ENCODE measurements at places on chromosomes 1 and 21. TPM values are rescaled to one million over a fixed set of nuclear protein-coding genes. Genes with fewer than 3 reads are reported as not detected.

KIF14 gene
- total RNA-seq = 31.6 TPM

SPATA46 gene
- total RNA-seq = not detected

FNDC5 gene
- total RNA-seq = not detected

CHIA gene
- total RNA-seq = not detected

NFYC gene
- total RNA-seq = 99.2 TPM

C1orf74 gene
- total RNA-seq = 1.9 TPM

SYT11 gene
- total RNA-seq = 15.5 TPM

LMX1A gene
- total RNA-seq = not detected

OXCT2 gene
- not detected for total RNA-seq

DNA sequence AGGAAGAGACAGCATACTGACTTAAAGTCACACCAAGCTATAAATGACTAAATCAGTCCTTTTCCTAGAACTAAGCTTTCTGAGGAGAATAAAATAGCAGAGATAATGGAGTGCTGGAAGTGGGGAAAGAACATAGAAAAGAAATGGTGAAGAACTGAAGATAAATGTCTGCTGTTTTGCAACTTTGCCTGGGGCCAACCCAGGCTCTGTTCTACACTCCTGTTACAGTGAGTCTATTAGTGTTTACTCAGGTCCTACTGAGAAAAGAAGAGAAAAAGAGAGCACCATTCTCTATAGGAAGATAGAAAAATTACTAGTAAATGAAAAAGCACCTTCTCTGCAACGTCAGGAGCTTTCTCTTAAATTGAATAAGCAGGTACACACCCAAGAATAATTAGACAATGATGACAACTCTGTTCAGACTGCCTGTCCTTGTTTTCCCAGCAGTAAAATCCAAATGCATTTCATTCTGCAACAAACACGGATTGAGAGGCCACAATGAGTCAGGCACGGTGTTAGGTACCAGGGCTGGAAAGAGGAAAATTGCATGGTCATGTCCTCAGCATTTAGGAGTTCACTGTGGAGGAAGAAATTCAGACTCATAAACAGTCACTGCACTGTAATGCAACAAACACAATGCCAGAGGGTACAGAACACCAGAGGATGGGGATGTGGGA, 139.4 kb upstream of the CAMK1G start:
- no peaks in the 10 kb centered on the region for H3K36me3 ChIP-seq
- no peak for DNase-seq
- no peak overlapping the region for H3K4me3 ChIP-seq
- H3K27me3 ChIP-seq = peaks cover 7% of the 10 kb centered on the region
- H3K27ac ChIP-seq = no peak overlapping the region
- H3K4me1 ChIP-seq = no peaks in the 10 kb centered on the region

GRCh38 chr1:74963120-74963519, 171.1 kb upstream of the LHX8 start:
- no peaks in the 10 kb centered on the region for H3K4me1 ChIP-seq
- H3K27me3 ChIP-seq = no peaks in the 10 kb centered on the region
- H3K27ac ChIP-seq = no peak overlapping the region
- no peak for DNase-seq

DNA sequence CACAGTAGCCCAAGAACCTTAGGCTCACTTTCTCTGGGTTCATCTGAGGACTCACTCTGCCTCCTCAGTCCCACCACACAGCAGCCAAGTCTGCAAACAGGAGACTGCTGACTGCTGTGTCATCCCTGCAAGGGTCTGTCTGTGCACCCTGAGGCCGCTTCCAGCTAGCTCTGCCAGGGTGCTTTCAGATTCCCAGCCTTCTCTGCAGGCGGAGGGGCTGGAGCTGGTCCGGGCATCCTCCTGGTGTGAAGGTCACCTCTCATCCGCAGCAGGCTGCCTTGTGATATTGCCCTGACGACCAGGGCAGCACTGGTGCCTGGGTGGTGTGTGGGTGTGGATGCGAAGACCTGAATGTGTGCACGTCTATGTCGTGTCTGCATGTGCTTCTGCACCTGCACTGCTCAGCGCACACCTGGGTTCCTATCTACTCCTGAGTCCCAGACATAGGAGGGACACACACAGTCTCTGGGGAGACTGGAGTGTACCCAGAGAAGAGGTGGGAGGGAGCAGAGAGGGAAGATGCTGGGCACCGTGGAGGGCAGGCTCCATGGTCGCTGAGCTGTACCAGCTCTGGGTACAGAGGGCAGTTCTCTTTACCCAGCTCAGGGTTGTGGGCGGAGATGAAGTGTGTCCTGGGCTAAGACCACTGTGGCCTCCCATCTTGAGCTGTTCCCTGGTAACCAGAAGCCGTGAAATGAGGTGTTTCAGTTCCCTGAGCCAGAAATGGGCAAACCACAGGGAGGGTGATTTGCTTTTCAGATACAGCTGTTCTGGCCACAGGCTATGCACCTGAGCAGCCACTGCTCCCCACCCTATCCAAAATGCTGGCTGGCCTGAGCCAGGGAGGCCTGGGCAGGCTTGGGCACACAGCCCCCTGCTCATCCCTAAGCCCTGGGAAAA, 160.9 kb upstream of the CSF3R start:
- no peak for DNase-seq
- H3K27me3 ChIP-seq = peaks cover 6% of the 10 kb centered on the region
- H3K4me3 ChIP-seq = no peak overlapping the region
- H3K36me3 ChIP-seq = no peaks in the 10 kb centered on the region
- H3K4me1 ChIP-seq = no peaks in the 10 kb centered on the region

DNA sequence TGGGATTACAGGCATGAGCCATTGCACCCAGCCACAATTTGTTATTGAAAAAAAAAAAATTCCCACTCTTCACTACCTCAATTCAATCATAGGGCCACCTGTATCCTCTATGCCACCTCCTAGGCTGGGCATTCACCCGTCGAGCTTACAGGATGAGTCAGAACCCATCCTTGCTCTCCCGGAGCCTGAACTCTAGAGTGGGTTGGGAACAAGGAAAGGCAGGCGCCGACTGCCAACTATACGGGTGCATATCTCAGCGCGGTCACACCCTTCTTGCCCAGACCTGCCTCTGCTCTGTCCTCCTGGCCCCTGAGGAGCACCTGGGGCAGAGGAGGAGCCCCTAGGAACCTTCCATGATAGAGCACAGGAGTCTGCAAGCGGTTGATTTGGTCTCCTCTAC, 21.4 kb upstream of the LBR start:
- peaks cover 3% of the 10 kb centered on the region for H3K36me3 ChIP-seq
- H3K27ac ChIP-seq = peak overlapping the region; percentile 65
- no peak for DNase-seq
- H3K4me3 ChIP-seq = no peak overlapping the region
- H3K27me3 ChIP-seq = no peaks in the 10 kb centered on the region

DNA sequence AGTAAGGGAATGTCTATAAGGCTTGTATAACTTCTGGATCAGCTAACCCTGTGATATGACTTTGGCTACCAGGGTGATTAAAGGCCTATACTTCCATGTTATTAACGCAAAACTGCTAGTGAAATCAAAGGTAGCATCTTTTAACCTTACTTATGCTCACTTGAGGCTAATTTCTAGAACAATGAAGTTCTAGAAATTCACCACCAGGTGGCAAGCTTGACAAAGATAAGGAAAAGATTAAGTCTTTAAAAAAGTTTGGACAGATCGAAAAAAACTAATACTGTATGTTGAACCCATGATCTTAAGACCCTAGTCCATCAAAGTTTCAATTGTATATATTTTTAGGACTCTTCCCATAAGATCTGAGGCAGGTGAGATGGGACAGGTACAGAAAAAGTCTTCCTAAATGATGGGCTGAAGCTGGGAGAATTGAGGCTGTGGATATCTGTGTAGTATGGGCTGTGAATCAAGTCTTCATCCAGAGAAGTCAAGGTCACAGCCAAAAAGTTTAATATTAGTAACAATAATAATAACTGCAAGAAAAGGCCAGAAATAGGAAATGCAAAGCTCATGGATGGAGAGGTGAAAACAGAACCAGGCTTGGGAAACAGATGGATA, 18.8 kb downstream of the KYAT3 start:
- H3K27me3 ChIP-seq = no peaks in the 10 kb centered on the region
- no peak overlapping the region for H3K4me3 ChIP-seq
- DNase-seq = peak; percentile 37
- H3K36me3 ChIP-seq = peaks cover 30% of the 10 kb centered on the region

DNA sequence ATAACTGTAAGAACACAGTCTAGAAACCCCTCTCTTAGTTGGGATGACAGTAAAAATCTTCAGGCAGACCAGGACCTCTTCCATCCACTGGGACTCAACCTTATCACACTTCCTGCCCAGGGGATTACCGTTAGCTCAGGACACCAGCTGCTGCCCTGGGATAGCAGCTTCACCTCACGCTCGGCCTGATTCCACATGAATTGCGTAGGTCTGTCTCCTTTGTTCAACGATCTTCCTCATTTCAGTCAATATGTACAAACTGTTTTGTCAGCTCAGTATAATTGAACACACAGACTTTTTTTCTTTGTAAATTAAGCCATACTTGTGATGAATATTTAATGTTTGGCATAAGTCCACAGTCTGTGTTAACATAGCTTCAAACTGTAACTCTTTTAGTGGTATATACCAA, 290.4 kb downstream of the GRIK1 start:
- DNase-seq = no peak
- H3K4me3 ChIP-seq = no peak overlapping the region
- H3K36me3 ChIP-seq = no peaks in the 10 kb centered on the region
- H3K4me1 ChIP-seq = peaks cover 6% of the 10 kb centered on the region

GRCh38 chr1:209577346-209577745, 6.2 kb upstream of the CAMK1G start:
- peaks cover 20% of the 10 kb centered on the region for H3K27me3 ChIP-seq
- H3K4me3 ChIP-seq = no peak overlapping the region
- no peak overlapping the region for H3K27ac ChIP-seq
- H3K36me3 ChIP-seq = no peaks in the 10 kb centered on the region
- DNase-seq = no peak

- no peak for DNase-seq
- H3K4me1 ChIP-seq = no peaks in the 10 kb centered on the region
- H3K27me3 ChIP-seq = peaks cover 40% of the 10 kb centered on the region
- H3K27ac ChIP-seq = no peak overlapping the region
Observed at GRCh38 chr1:201245082-201245481, 38.2 kb upstream of the PKP1 start.

DNA sequence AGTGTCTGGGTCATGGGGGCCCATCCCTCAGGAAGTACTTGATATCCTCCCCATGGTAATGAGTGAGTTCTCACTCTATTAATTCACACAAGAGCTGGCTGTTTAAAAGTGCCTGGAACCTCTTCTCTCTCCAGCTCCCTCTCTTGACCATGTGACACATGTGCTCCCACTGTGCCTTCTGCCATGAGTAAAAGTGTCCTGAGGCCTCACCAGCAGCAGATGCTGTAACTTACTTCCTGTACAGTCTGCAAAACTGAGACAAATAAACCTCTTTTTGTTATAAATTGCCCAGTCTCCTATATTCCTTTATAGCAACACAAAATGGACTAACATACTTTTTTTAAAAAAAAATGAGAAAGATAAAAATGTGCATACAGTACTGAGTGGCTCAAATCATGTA, 24.0 kb downstream of the PUM1 start:
- H3K27me3 ChIP-seq = no peaks in the 10 kb centered on the region
- H3K4me3 ChIP-seq = no peak overlapping the region
- H3K36me3 ChIP-seq = peaks cover 49% of the 10 kb centered on the region
- peaks cover 33% of the 10 kb centered on the region for H3K4me1 ChIP-seq
- H3K27ac ChIP-seq = no peak overlapping the region
- no peak for DNase-seq

DNA sequence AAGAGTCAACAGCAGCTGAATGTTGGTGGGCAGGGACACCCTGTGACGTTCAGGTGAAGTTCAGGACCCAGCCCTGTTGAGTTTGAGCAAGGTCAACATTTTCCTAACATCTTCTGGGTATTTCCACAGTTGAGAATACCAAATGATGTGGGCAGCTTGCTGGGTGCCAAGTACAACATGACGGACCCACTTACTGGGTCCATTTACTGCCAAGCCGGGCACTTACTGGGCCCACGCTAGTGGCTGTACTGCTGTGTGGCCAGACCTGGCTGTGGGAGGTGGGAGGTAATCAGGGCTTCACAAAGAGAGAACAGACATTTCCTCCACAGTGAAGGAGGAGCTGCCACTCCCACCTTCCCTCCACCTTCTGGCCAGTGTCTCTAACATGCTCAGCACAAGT, 99.2 kb downstream of the PSMG1 start:
- H3K27ac ChIP-seq = no peak overlapping the region
- H3K4me1 ChIP-seq = no peaks in the 10 kb centered on the region
- no peak overlapping the region for H3K4me3 ChIP-seq
- DNase-seq = no peak

- H3K27me3 ChIP-seq = no peaks in the 10 kb centered on the region
- H3K4me3 ChIP-seq = no peak overlapping the region
- H3K36me3 ChIP-seq = no peaks in the 10 kb centered on the region
- no peak for DNase-seq
- no peak overlapping the region for H3K27ac ChIP-seq
Observed at GRCh38 chr1:242147096-242147976, 148.4 kb upstream of the MAP1LC3C start.

DNA sequence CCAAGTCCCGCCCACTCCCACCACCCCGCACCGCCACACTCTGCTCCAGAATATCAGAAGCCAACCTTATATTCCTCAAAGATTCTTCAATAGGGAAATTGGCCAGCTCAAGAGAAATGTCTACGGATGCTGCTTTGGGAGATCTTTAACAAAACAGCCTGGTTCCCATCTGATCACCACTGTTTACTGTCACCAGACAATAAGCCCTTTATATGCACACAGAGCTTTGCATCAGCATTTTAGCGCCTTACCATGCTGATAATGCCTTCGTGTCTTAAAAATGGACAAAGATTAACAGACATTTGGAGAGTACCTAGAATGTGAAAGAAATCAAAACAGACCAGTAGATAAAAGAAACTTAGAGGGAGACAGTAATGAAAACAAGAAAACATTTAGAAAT, 141.7 kb upstream of the SYT6 start:
- H3K36me3 ChIP-seq = no peaks in the 10 kb centered on the region
- no peak for DNase-seq
- H3K27me3 ChIP-seq = peaks cover 11% of the 10 kb centered on the region

DNA sequence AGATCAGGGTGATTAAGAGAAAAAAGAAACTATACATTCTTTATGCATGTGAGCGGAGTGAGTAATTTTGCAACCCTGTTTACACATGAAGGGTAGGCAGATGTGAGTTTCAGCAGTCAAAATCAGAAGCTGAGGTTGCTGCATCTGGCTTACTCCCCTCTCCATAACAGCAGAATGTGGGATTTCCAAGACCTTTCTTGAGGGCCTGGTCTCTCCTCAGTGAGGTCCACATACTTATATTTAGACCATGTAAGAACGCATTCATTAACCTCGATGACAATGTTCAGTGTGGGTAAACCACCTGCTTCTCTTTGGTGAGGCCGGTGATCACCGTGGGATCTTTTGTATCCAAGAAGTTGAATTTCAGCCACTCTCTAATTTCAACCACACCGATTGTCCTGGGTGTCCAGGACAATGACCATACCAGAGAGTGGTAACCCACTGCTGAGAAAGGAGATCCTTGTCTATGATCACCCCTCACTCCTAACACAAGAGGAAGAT, 18.7 kb upstream of the RAP1A start:
- DNase-seq = no peak
- H3K36me3 ChIP-seq = peaks cover 10% of the 10 kb centered on the region
- peaks cover 97% of the 10 kb centered on the region for H3K4me1 ChIP-seq
- no peaks in the 10 kb centered on the region for H3K27me3 ChIP-seq

- H3K27ac ChIP-seq = no peak overlapping the region
- DNase-seq = no peak
- H3K4me3 ChIP-seq = no peak overlapping the region
- H3K36me3 ChIP-seq = no peaks in the 10 kb centered on the region
- no peaks in the 10 kb centered on the region for H3K27me3 ChIP-seq
- peaks cover 2% of the 10 kb centered on the region for H3K4me1 ChIP-seq
Observed at GRCh38 chr1:10022656-10023055, 10.1 kb upstream of the UBE4B start.
